ENCODE measurements at places on chromosomes 2 and 18.

DNA sequence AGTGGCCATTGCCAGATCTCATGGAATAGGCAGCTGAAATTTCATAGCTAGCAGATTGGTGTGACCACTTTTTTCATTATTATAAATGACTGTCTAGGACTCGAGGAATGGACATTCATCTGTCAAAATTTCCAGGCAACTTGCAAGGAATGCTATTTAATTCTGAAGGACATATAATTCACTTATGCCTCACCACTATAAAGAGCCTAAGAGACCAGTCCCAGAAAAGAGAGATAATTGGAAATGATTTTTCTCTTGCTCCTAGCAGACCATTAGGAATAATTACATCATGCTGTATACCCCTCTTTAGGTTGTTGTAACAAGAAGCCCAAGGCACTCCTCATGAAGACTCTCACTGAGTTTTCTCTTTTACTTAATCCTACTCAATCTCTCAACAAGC, 557.4 kb upstream of the RAB6C start:
- no peak for DNase-seq

DNA sequence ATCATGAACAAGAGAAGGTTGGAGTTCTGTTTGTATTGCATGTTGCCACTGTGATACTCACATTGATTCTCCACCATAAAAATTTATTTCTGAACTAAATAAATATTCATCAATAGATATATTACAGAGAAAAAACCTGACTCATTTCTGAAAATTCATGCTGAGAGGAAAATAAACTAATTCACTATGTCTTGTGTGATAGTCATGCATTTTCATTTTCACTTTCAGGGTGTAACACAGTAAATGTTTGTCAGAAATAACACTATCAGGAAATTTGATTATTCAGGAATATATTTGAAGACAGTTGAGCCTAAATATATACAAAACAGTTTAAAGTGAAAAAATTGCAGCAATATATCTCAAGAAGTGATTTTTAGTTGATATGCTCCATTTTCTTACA, 335.2 kb downstream of the KCNJ3 start:
- no peak for DNase-seq

DNA sequence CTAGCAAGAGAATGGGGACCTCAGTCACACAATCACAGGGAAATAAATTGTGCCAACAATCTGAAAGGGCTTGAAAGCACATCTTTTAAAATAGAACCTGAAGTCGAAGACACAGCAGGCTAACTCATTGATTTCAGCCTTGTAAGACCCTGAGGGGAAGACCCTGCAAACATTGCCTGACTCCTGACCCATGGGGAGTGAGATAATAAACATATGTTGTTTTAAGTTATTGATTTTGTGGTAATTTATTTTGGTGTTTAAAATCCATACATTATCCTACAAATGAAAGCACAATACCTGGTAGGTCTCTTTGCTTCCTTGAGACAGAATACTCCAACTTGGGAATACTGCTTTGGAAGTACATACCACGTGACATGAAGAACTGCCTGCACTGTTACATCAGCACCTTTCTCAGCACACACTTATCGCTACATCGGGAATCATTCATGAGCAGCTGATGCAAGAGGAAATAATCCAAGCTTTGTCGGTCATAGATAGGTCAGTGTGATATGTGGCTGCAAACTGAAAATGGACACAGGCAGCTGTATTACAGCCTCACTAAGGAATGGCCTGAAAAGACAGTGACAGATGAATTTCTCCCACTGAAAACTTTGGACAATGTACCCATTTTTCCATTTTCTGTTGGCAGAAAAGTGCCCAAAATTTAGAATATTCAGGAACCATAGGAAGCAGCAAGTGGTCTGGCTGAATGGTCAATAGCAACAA, 494.5 kb upstream of the MAP2 start:
- DNase-seq, result peak; percentile 6

- peak; percentile 7 for DNase-seq
Measured at GRCh38 chr2:170123593-170123992, 54.4 kb upstream of the MYO3B start.

DNA sequence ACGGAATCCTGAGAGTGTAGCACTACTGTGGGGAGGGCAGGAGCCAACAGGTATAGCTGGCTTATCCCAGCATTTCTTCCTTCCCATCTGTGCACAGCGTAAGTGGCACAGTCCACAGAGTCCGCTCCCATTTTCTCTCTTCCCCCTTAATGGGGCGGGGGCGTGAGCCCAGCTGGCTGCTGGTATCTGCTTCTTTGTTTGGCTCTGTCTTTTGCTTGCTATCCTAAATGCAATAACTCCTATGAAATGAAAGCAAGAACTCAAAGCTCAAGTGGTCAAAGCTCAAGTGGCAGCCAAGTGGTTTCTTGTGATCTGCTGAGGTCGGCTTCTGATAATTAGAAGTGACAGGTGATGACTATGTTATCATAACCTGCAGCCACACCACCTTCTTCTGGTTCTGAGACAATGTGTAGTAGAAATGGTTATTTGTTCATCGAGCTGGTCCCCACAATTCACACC, 192.7 kb downstream of the PLCL1 start:
- DNase-seq, result no peak

DNA sequence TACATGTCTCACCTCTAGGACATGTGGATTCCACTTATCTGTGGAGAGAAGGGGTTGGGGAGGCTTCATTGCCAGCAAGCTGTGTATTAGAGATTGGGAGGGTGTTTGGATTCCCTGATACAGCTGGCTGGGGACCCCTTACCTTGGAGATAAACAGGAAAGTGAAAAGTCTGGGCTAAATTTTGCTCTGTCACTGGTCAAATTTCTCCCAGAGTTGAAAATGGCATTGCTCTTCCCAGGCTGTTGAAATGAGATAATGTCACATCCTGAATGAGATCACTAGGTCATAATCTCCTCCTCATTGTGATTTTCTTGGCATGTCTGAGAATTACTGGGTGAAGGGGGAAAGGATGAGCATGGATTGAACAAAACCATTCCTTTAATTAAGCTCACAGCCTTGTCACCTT, 265.0 kb upstream of the PARD3B start:
- no peak for DNase-seq

- no peak for DNase-seq
Measured at GRCh38 chr2:181484851-181485637, 27.9 kb downstream of the ITGA4 start.

- DNase-seq, result peak; percentile 12
Measured at GRCh38 chr2:107062173-107062572, 176.2 kb upstream of the ST6GAL2 start.

GRCh38 chr2:45909677-45910191, 258.3 kb downstream of the PRKCE start:
- no peak for DNase-seq

- peak; percentile 51 for DNase-seq
Measured at GRCh38 chr18:58529714-58530354, 99.1 kb downstream of the ALPK2 start.

DNA sequence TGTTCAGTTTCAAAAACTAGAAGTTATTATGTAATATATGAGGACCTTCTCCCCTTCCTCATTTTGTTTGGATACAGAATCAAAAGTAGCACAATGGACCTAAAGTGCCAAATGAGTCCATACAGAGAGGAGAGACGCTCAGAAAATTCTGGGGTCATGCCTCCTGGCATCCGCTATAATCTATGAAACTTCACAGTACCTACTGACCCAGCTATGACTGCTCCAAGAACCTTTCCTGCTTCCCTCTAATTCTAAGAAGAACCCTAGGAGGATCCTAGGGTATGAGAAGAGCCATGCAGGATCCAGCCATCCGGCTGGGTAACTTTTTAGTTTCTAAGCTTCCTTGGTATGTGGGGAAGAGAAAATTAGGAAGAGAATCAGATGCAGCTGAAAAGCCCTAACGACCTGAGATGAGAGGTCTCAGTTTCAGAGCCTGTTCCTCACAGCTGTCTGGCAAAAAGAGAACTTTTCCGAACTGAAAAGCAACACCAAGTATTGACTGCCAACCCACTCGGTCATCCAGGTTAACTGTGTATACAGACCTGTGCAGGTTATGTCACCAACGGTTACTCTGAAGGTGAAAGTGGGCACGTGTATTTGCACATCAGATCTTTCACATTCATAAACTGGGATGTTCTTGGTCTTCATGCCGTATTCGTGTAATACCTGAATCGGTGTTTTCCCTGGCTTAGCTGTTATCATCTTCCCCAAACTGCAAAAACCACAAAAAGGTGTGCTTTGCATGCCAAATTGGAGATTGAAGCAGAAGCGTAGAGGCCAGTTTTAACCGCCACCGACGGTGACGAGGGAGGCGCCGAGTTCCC, 1.1 kb downstream of the PRKRA start:
- DNase-seq, result peak; percentile 18

DNA sequence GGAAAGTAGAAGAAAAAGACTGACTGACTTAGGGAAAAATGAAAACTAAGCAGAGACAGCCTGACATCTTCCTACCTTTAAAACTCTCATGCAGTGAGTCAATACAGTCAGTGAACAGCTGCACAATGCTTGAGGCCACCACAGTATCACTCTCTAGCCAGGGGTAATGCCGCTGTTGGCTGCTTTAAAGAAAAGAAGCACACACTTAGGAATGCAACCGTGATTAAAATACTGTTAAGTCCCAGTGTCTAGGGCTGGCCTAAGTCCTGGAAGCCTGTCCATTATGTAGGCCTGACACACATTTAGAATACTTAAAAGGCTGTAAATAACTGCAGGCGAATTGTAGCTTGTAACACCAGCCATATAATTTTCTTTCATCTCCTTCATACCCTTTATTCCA, 50.7 kb downstream of the SIGLEC15 start:
- DNase-seq, result no peak

DNA sequence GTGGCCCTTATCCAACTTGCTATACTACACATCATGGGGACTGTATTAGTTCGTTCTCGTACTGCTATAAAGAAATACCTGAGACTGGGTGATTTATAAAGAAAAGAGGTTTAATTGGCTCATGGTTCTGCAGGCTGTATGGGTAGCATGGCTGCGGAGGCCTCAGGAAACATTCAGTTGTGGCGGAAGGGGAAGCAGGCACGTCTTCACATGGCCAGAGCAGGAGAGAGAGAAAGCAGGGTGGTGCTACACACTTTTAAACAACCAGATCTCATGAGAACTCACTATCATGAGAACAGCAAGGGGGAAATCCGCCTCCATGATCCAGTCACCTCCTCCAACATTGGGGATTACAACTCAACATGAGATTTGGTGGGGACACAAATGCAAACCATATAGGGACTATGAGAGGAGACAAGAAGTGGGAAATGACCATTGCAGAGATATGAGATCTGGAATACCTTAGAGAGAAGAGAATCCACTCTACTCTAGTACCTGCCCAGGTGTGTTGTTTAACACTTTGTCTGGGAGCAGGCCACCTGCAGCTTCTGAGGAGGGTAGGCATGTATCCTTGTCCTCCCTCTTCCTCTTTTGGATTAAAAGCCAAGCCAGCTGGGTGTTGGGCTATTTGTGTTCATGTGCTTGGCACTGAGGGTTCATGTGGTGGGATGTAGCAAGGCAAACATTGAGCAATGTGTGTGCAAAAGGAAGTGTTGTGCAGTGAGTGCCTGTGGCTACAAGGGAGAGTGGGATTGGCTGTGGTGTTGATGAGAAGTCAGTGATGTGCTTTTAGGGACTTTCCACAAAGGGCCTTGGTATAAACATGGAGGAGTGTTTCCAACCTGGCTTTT, 22.8 kb downstream of the TTLL4 start:
- no peak for DNase-seq

- DNase-seq, result no peak
Measured at GRCh38 chr2:120219291-120219690, 3.9 kb downstream of the TMEM185B start.

- DNase-seq, result no peak
Measured at GRCh38 chr2:223470602-223471001, 131.6 kb downstream of the SCG2 start.

DNA sequence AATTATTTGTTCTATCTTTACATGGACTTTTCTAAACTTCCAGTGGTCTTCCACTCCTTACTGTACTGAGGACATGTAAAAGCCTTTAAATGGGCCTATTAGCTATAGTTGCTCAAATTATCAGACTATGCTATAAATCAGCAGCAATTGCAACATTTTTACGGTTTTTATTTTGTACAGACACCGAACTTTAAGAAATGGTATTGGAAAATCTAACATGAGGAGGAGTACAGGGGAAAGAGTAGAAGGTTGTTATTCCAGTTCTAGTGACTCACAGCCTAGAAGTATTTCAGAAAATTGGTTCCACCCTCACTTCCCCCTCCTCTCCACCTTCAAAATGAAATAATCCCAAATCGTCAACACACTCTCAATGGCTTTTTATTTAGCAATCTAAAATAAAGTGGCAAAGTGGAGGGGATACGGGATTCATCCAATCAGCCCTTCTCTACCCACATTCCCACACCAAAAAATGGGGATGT, 1.1 kb downstream of the NCKAP1 start:
- peak; percentile 41 for DNase-seq

GRCh38 chr2:223591596-223591995, 10.6 kb downstream of the SCG2 start:
- DNase-seq, result no peak

DNA sequence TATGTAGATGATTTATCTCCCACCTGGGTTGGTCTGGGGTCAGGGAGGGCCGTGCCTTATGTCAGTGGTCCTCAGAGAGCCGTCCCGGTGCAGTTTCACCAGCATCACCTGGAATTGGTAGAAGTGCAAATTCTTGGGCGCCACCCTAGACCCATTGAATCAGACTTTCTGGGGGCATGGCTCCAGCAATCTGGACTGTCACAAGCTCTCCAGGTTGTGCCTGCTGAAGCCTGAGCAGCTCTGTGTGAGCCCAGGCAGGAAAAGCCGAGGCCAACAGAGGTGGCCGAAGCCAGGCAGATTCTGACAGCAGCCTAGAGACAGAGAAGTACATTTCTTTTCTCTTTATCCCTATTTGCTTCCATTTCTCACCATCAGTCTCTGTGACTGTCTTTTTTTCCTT, 98.4 kb upstream of the SEC11C start:
- no peak for DNase-seq

DNA sequence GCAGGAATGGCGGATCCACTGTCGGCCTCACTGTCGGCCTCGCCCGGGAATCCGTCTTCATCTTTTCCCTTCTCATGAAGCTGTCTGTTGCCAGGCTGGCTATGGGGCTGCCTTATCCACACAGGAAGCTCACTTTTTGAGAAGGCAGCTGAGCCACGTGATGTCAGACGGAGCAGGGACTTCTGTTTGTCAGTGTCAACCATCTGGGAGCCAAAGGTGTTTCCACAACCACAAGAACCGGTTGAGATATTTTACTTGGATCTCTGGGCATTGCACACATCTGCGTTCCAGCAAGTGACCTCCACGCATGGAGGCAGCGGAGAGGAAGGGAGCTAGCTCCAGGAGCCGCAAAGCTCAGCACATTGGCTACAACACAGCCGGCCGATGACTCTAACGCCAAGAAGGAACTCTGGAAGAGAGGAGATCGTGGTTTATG, 27.4 kb upstream of the TAF1B start:
- DNase-seq, result no peak

Data from SW480 (cell line).